Bladder microvascular endothelial cell (primary cell): ENCODE measurements at places on chromosomes 3 and 15. TPM values are rescaled to one million over a fixed set of nuclear protein-coding genes. Genes with fewer than 3 reads are reported as not detected.

CIAO2A gene
- 34.4 and 59.7 TPM in 2 replicates for total RNA-seq

RARB gene
- 18.5 and 25.7 TPM in 2 replicates for total RNA-seq

TRPM1 gene
- total RNA-seq = 0.06 and 0.81 TPM in 2 replicates

TMEM212 gene
- total RNA-seq = not detected in 2 replicates

CKMT1B gene
- not detected in 2 replicates for total RNA-seq

HTR3E gene
- not detected in 2 replicates for total RNA-seq

SAMD7 gene
- total RNA-seq = not detected in 2 replicates

ADGRG7 gene
- not detected in 2 replicates for total RNA-seq

CD200 gene
- 1.3 and 5.5 TPM in 2 replicates for total RNA-seq

PLCH1 gene
- not detected in 2 replicates for total RNA-seq

MYL3 gene
- total RNA-seq = not detected in 2 replicates

THSD4 gene
- total RNA-seq = 7.8 and 71.1 TPM in 2 replicates

A4GNT gene
- total RNA-seq = not detected in 2 replicates
